Stimulated activated CD4-positive, alpha-beta T cell treated with anti-CD3 and anti-CD28 coated beads, Interleukin-1b, Interleukin-23, amount 100 ng/mL, for 24 hours (primary cell): ENCODE measurements at places on chromosomes 5 and 9.

DNA sequence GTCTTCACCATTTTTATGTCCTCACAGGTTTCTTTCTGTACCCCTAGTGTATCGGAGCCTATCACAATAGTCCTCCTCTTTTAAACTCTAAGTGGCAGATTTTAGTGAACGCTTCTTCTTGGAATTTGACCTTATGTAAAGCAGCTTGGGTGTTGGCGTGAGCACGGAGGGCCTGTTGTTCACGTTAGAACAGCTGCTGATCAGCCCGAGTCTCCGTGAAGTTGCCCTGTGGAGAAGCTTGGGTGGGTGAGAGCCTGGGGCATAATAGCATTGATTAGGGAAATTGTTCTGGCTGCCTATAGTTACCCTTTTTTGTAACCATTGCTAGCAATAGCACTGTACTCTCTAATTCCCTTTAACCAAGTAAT lies 167.0 kb upstream of the OTULINL start:
- no peak for DNase-seq

- DNase-seq, result no peak
Observed at GRCh38 chr5:169719360-169720314, 82.6 kb downstream of the DOCK2 start.

DNA sequence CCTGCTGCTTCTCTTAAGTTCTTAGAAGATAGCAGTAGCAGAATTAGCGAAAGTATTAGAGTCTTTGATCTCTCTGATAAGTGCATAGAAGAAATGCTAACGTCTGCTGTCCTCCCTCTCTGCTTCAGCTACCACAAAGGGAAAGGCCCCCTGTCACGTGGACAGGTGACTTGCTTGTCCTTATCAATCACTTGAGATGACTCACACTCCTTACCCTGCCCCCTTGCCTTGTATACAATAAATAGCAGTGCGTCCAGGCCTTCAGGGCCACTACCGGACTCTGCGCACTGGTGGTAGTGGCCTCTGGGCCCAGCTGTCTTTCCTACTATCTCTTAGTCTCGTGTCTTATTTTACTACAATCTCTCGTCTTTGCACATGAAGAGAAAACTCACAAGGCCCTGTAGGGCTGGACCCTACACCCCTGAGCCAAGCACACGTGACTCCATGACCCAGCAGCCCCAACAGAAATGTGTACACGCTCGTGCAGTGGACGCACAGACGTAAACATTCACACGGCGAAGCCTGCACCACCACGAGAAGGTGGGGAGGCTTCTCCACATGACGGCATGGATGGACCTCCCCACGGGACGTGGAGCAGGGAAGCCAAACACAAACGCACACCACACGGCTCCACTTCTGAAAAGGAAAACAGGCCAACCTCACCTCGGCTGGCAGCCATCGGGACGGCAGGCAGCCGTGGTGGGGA lies 38.3 kb downstream of the PNPLA7 start:
- DNase-seq, result no peak

- DNase-seq, result no peak
Observed at GRCh38 chr5:14954616-14955343, 83.2 kb upstream of the ANKH start.

- DNase-seq, result no peak
Observed at GRCh38 chr5:75603371-75603770, 7.9 kb upstream of the ANKDD1B start.

GRCh38 chr5:136979131-136979530 lies 520.0 kb downstream of the SPOCK1 start:
- DNase-seq, result no peak

DNA sequence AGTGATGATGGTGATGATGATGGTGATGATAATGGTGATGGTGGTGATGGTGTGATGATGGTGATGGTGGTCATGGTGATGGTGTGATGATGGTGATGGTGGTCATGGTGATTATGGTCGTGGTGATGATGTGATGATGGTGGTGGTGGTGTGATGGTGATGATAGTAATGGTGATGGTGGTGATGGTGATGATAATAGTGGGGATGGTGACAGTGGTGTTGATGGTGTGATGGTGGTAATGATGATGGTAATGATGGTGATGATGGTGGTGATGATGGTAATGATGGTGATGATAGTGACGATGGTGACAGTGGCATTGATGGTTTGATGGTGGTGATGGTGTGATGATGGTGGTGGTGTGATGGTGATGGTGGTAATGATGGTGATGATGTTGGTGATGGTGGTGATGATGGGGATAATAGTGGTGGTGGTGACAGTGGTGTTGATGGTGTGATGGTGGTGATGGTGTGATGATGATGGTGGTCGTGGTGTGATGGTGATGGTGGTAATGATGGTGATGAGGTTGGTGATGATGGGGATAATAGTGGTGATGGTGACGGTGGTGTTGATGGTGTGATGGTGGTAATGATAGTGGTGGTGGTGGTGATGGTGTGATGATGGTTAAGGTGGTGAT lies 6.5 kb downstream of the STKLD1 start:
- no peak for DNase-seq

GRCh38 chr5:32836176-32836575 lies 125.1 kb downstream of the NPR3 start:
- DNase-seq, result no peak

DNA sequence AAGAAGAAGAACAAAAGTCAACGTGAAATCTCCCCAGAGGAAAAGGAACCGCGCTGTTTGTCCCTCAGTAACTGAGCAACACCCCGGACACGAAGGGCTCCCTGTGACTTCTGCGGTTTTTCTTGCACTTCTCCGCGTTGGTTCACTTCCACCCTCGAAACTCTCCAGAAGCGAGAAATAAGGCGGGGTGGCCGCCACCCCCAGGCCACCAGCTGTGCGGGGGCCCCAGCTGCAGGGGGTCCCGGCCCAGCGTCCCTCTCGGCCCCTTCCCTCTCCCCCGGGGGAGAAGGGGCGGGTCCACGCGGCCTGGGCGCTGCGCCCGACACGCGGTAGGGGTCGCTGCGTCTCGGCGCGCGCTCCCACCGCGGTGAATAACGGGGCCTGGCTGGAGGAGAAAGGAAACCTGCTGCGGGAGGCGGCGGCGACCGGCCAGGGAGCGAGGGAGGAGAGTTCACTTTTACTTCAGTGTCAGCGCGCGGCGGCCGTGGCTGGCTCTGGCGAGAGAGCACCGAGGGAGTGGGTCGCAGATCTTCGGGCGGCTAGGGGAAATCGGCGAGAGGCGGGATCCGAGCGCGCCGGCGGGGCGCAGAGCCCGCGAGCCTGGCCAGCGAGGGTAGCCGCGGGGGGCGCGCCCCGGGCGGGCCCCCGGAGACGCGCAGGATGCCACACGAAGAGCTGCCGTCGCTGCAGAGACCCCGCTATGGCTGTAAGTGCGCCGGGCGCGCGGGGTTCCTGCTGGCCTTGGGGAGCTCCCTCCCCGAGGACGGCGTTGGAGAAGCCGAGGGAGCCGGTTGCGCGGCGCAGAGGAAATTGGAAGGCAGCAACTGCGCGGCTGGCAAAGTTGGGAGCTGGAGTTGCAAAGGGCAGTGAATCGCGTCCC lies at the start of gene IQGAP2:
Gene IQGAP2, plus strand, starts transcription at position 400 of the 880 bp plus-strand sequence. Its CDS starts 261 bp downstream, at position 661.
- DNase-seq, result peak; percentile 59
